ENCODE measurements at places on chromosomes 1 and 21. TPM values are rescaled to one million over a fixed set of nuclear protein-coding genes. Genes with fewer than 3 reads are reported as not detected.

DNA sequence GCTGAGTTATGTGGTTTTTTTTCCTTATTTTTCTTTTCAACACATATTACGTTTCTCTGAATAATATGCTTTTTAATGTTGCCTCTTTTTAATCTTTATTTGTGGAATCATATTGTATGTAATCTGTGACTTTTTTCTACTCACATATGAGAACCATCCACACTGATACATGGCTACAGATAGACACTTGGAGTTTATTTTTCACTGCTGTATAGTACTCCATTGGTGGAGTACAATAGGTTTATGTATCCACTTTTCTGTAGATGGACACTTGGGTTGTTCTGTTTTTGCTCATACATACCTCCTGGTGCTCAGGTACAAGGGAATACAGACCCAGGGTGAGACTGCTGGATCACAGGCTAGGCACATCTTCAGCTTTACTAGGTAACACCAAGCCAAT, 71.5 kb upstream of the ERG start:
- DNase-seq, result no peak

The DNALI1 gene
- 1.9 TPM for total RNA-seq

- DNase-seq, result no peak
Observed at GRCh38 chr1:168821434-168821833, 92.4 kb upstream of the DPT start.

GRCh38 chr1:212949771-212950170, 570 bp upstream of the VASH2 start:
- DNase-seq, result no peak

GRCh38 chr1:174971902-174972301, 27.8 kb upstream of the CACYBP start:
- no peak for DNase-seq

DNA sequence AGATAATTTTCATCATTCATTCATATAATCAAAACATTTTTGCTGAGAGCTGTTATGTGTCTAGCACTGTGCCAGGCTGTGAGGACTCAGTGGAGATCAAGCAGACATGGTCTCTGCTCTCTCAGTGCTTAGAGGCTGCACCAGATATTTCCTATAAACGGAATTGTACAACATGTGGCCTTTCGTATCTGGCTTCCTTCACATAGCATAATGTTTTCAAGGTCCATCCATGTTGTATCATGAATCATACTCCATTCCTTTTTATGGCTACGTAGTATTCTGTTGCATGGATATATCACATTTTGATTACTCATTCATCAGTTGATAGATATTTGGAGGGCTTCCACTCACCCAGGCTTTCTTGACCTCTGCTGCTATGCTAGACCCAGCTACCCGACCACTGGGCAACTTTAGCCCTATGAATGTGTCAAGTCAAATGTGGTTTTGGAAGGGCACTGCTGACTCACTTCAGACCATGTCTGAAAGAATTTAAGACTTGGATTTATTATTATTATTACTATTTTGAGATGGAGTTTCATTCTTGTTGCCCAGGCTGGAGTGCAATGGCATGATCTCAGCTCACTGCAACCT, 18.5 kb downstream of the NCF2 start:
- DNase-seq, result peak; percentile 46

The GBP5 gene
- not detected for total RNA-seq

The FAM72B gene
- total RNA-seq, result 2.9 TPM

GRCh38 chr1:185936641-185937040, 202.4 kb downstream of the HMCN1 start:
- no peak for DNase-seq

The CACNA1S gene
- not detected for total RNA-seq

DNA sequence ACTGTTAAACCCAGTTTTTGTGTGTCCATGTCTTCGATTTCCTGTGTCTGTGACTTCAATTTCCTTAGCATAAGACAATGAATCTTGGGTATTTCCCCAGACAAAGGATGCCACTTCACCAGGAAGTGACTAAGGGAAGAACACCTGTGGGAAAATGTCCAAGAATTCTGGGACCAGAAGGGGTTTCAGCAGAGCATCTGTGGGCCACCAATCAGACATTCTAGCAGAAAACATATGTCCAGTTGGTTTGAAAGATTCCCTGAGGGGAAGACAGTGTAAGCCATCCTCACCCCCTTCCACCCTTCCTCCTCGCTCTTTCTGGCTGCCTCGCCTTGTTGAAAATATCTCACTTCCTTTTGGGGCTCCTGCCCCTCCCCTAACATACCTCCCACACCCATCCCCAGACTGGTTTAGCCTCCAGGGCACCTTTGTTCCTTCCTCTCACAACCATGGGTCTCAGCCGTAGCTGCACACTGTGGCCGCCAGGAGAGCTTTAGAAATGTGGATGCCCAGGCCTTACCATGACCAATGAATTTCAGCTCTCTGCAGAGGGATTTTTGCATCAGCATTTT, 25.5 kb upstream of the IFNAR1 start:
- no peak for DNase-seq

- no peak for DNase-seq
Observed at GRCh38 chr1:24586119-24586518, 30.2 kb downstream of the NCMAP start.

The ZSWIM5 gene
- total RNA-seq, result not detected

The OR10Z1 gene
- total RNA-seq, result not detected

GRCh38 chr1:226779561-226779960, 40.5 kb upstream of the ITPKB start:
- DNase-seq, result no peak

DNA sequence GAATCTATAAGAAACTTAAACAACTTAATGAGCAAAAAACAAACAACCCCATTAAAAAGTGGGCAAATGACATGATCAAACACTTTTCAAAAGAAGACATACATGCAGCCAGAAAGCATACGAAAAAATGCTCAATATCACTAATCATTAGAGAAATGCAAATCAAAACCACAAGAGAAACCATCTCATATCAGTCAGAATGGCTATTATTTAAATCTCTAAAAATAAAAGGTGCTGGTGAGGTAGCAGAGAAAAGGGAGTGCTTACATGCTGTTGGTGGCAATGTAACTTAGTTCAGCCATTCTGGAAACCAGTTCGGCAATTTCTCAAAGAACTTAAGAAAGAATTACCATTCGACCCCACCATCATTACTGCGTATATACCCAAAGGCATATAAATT, 147.7 kb downstream of the FAF1 start:
- DNase-seq, result no peak

DNA sequence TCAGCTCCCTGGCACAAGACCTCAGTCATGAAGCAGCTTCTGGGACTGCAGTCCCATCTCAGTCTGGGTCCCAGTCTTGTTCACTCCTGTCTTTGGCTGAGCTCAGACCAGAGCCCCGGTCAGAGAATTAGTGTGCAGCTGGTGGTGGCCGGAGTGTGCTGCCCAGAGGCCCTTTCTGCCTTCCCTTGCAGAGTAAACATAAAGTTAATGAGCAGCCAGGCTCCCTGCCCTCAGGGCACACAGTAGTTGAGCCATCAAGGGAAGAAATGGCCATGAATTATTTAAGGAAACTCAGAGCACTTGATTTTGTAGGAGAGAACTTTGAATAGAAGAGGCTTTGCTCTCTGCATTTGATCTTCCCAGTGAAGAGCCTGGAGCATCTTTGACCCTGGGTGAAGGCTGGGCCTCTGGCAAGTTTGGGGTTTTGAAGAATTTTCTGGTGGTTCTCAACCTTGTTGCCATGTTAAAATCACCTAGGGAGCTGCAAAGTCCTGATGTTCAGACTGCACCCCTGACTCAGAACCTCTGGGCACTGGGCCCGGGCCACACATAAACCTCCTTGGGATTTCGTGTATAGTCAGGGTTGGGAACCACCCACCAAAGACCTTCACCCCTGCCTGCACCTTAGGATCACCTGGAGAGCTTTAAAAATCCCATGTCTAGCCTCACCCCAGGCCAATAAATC, 26.4 kb upstream of the SELENON start:
- peak; percentile 75 for DNase-seq

GRCh38 chr1:905071-905749, 18.5 kb upstream of the SAMD11 start:
- no peak for DNase-seq

The KANK4 gene
- total RNA-seq, result not detected
